ENCODE measurements at places on chromosomes 3 and 15.
A peak's percentile ranks its signal among the peaks of the same experiment; 100 is the strongest.

GRCh38 chr3:46987319-46987742 is 7.9 kb downstream of the NBEAL2 start:
- DNase-seq = no peak

- DNase-seq = peak; percentile 41
These were observed 167.4 kb downstream of the GAP43 start for GRCh38 chr3:115790759-115791158.

DNA sequence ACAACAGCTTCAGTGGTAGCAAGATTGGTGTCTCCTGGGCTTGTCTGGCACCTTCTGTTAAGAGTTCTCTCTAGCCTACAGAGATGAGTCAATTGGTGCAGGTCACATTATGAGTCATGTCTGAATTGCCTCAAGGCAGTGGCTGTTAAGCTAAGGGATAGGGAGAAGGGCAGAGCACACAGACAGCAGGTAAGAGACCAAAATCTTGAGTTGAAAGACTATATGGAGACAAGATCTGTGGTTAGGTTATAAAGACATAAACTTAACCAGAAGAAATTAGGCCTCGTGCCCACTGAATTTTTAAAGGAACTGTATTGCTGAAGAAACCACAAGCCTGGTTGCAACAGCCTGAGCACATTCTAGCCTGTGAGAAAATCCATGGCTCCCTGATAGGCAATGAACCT is 19.2 kb upstream of the KPNA1 start:
- DNase-seq = no peak

GRCh38 chr3:9902372-9903237 is at the start of gene IL17RE:
Gene IL17RE (plus strand): TSS chr3:9902848. CDS start chr3:9902933, 85 bp downstream.
- no peak for DNase-seq

- peak; percentile 49 for DNase-seq
These were observed 59.1 kb downstream of the RGMA start for GRCh38 chr15:93029836-93030429.

- no peak for DNase-seq
These were observed 157.3 kb upstream of the LRRN1 start for GRCh38 chr3:3641877-3642455.

DNA sequence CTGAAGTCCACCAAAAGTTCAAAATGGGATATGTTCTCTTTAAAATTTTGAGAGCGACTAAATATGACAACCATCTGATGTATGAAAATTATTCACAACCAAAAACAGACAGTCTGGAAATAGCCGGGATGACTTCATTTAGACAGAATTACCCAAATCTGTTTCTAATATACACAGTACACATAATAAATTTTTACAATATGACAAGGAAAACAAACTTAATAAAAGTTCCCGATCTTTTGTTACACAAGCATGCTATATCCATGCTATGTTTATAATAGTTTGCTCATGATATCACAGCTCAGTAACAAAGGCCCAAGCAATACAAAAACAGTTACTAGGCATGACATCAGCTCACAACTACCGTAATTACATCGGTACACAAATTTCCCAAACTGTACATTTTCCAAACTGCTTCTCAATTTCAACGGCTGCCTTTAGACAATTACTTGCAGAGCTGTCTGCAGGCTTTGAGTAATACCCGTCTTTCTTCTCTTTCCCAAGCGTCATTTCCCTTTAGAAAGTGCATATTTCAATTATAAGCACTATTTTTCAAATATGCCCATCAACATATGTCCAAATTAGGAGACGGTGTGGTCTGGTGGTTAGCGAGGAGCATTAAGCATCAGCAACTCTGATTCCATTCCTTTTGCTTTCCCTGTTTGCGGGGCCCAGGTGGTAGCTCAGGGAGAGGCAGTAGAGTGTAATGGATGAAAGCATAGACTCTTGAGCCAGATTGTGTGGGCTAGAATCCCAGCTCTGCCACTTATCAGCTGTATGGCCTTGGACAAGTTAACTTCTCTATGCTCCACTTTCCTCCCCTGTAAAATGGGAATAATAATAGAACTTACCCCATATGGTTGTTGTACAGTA is 481.2 kb downstream of the FOXP1 start:
- DNase-seq = no peak

DNA sequence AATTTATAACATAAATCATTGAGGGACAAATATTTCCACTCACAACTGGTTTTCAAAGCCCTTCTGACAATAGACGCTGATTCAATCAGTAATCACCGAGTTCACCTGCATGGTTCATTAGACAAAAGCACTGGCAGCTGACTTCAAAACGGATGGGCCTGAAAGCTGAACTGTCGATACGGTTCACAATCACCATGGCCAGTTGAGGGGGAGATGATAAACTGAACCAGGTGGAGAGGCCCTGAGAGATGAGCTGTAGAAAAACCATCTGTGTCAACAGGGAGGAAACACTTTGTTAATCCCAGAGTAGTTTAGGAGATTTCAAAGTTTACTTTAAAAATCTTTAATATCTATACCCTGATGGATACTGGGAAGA is 75.0 kb downstream of the PEX5L start:
- no peak for DNase-seq

DNA sequence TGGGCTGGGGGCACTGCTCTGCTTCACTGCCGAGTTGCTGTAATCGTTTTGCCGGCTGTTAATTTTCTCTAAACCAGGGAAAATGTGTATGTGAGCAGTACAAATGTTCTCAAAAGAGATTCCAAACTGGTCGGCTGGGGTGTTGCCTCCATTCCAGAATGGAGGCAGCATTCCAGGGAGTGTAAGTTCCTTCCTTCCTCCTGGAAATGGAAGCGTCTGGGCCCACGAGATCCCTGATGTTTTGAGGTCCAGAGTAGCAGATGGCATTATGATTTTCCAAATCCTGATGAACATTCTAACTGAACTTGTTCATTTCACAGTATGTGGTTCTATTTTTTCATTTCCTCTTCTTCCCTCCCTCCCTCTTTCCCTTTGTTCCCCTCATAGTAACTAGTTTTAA is 64.4 kb upstream of the SKOR1 start:
- no peak for DNase-seq

GRCh38 chr15:80577552-80578205 is 117.4 kb upstream of the ABHD17C start:
- DNase-seq = no peak

DNA sequence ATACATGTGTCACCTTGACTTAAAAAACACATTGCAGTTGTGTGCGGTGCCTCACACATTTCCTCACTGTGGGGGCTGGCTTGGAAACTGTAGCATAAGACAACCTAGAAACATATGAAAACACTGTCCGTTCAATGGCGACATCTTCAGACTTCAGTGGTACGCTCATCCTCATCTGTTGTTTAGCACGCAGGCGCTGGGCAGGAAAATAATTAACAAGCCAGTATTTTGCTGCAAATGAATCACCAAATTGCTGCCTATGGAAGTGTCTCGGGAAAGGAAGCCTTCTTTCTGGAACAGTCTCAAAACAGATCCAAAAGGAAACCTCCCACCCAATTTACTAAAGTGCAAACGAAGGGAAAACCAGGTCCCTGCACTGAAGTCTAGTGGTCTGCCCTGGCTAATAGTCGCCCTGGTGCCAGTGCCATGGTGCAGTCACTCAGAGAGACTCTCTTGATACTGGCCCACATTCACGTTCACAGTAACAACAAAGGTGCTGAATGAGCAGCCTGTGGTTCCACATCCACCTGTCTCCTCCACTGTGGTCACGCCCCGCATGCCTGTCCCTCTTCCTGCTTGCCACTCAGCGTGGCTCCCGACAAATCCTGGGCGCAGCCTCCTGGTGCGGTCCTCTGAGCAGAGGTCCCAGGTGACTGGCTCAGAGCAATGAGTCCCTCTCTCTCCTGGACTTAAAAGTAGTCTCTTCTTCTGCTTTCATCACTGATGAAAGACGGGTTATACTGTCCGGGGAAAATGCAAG is 35.6 kb upstream of the MUC13 start:
- no peak for DNase-seq

GRCh38 chr3:189001559-189001958 is 170.2 kb upstream of the TPRG1 start:
- no peak for DNase-seq

DNA sequence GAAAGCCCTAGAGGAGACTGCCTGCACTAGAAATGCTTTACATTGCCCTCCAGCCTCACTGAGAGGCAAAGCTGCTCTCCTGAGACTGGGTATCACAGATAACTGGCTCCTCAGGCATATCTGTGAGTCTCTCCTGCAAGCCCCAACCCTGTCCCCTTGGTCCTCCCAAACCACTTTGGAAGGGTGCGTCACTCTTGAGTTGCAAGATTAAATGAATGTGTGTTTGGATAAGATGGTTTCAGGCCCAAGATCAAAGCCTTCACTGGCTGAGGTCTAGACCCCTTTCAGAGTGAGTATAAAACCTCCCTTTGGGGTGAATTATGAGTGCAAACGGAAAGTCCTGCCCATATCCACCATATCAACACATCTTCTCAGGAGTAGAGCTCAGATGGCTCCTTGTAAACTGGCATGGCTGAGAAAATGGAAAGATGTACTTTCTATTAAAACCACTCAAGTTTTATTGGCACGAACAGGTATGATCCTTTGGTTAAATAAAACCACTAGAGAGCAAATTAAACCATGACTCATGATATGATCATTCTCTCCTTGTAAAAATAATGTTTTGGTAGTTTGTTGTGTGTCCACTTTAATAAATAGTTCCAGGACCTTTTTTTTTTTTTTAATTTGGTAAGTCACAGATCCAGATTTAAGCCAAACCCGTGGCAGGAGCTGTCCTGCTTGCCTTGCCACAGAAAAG is 164.0 kb downstream of the CHST2 start:
- no peak for DNase-seq

GRCh38 chr3:217948-218347 is 21.4 kb downstream of the CHL1 start:
- no peak for DNase-seq
